ENCODE measurements at places on chromosomes 3 and 15.

GRCh38 chr3:98727638-98728037 lies 35.5 kb upstream of the ST3GAL6 start:
- DNase-seq, result no peak

DNA sequence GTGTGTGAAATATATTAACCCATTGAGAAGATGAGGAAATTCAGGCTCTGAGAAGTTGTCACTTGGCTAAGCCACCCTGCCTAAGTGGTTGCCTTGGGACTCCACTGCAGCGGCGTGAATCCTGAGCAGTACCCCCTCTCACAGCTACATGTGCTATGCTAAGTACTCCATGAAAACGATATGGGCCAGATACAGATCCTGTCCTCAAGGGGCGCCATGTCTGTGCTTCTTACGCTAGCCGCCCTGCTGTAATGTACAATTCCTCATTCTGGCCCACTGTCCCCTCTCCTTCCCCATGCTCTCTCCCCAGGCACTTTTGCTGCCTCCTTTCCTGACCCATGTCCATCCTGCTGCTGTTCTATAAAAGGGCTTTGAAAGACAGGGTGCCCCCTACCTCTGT lies 140.3 kb downstream of the FEZF2 start:
- DNase-seq, result no peak

GRCh38 chr3:178969004-178969700 lies 102.5 kb downstream of the ZMAT3 start:
- DNase-seq, result no peak

DNA sequence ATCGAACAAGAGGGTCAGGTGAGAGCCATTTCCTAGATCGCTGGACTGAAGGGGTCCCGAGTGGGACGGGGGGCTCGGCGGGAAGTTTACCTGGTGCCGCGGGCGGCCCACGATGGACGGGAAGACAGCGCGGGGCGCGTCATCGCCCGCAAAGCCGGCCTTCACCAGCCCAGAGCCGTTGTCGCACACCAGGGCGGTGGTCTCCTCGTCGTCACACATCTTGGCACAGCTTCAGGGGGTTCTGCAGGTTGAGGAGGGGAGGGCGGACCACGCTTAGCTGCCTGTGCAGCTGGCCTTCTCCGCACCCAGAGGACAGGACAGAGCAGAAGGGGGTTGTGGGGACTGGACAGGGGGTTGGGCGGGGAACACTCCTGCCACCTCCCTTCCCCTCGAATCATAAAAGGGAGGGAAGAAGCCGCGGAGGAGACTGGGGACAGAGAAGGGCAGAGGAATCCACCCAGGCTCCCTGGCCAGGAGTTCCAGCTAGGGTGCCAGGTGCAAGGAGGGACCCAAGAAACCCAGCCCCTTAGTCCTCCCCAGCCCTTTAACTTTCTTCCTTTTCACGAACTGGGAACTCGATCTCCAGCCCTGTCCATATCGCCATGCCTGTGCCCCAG lies 651 bp downstream of the ACTC1 start:
- DNase-seq, result no peak

DNA sequence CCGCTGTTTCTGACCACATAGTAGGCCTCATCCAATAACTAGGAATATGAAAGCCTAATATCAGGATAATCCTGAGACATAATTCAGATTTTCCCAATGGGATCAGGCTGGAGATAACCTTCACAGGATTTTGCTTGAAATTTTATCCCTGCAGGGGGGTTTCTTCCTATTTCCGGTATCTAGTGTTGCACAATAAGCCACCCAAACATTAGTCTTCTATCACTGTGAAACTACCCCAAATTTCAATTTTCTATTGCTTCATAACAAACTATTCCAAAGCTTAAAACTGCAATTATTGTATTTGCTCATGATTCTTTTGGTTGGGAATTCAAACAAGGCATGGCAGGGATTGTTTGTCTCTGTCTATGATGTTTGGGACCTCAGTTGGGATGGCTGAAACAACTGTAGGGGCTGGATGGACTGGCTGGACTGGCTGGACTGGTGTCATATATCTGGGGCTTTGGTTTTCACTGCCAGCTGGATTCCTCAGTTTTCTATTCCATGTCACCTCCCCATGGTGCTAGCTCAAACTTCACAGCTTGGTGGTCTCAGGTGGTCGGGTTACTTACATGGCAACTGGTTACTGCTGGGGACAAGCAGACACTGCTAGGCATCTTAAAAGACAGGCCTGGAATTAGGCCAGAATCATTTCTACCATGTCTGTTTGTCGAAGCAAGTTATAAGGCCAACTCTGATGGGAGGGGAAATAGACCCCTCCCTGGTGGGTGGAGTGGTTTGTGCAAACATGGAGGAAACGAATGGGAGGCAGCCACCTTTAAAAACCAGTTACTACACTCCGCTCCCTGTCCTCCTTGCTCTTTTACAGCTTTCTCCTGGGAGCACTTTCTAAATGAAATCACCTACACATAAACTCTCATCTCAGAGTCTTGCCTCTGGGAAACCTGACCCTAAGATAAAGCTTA lies 88.2 kb upstream of the STT3B start:
- no peak for DNase-seq

DNA sequence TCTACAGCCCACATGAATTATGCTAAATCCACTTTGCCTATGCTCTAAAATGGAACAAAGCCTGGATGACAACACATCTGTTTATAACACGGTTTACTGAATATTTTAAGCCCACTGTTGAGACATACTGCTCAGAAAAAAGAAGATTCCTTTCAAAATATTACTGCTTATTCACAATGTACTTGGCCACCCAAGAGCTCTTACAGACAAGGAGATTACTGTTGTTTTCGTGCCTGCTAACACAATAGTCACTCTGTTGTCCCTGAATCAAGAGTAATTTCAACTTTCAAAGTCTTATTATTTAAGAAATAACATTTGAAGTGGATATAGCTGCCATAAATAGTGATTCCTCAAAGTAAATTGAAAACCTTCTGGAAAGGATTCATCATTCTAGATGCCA lies 70.9 kb downstream of the ANKRD28 start:
- no peak for DNase-seq

DNA sequence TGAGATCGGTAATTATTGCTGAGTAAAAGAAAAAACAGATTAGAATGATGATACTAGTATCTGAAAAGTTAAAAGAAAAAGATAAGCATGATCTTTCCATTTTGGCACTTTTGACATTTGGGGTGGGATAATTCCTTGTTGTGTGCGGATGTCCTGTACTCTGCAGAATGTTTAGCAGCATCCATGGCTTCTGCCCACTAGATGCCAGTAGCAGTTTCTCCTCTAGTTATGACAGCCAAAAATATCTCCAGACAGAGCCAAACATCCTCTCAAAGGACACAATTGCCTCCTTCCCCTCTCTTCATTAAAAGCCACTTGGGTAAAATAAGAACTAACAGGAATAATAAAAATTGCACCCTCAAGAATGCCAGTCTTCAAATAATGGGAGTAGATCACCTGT lies 468.8 kb upstream of the GRM7 start:
- no peak for DNase-seq

DNA sequence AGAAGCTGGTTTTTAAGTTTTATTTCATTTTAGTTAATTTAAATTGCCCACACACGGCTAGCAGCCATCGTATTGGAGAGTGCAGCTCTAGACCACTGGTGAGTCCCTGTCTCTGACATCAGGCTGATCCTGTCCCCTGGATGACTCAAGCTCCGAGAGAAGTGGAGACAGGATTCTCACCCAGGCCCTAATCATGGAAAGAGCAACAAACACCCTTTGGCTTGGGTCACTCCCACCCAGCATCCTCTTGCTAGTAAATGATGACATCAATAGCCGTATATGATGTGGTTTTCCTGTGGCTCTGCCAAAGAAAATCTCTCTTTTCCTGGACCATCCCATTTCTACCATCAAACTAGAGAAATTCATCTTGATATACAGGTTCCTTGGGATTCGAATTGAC lies 182.2 kb downstream of the NTRK3 start:
- no peak for DNase-seq

- no peak for DNase-seq
Measured at GRCh38 chr3:133697960-133698359, 36.2 kb upstream of the TOPBP1 start.

GRCh38 chr3:79310016-79310415 lies 457.8 kb downstream of the ROBO1 start:
- no peak for DNase-seq

DNA sequence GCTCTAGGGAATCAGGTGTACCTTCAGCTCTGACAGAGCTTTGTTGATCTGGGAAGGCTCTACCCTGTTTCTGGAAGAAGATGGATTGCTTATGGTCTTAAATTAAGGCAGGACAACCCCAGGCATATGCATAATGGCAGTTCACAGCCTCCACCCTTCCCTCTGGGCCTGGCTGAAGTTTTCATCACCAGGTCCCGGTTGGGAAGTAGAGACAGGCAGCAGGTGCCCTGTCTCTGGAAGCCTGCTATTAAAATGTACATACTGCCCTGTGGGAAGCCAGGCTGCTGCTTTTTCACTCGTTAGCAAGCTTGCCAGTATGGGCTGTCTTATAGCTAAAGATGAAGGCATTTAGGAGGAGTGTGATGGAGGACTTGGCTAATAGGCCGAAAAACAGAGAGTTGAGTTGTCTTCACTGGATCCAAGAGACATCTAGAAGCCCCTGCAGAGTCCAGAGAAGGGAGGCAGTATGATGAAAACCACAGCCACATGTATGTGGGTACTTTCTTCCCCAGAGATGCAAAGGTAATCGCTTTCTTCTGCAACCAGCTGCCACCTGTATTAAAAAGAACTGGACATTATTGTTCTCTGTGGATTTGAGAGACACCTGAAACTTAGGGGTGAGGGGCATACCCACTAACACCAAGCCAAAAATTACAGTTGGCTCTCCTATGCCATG lies 34.4 kb downstream of the ABHD2 start:
- DNase-seq, result peak; percentile 23

GRCh38 chr15:79185199-79185598 lies 94.6 kb upstream of the RASGRF1 start:
- DNase-seq, result peak; percentile 13

- no peak for DNase-seq
Measured at GRCh38 chr15:88877906-88878305, 17.4 kb downstream of the HAPLN3 start.

GRCh38 chr3:2948882-2949281 lies 161.3 kb downstream of the IL5RA start:
- DNase-seq, result no peak

DNA sequence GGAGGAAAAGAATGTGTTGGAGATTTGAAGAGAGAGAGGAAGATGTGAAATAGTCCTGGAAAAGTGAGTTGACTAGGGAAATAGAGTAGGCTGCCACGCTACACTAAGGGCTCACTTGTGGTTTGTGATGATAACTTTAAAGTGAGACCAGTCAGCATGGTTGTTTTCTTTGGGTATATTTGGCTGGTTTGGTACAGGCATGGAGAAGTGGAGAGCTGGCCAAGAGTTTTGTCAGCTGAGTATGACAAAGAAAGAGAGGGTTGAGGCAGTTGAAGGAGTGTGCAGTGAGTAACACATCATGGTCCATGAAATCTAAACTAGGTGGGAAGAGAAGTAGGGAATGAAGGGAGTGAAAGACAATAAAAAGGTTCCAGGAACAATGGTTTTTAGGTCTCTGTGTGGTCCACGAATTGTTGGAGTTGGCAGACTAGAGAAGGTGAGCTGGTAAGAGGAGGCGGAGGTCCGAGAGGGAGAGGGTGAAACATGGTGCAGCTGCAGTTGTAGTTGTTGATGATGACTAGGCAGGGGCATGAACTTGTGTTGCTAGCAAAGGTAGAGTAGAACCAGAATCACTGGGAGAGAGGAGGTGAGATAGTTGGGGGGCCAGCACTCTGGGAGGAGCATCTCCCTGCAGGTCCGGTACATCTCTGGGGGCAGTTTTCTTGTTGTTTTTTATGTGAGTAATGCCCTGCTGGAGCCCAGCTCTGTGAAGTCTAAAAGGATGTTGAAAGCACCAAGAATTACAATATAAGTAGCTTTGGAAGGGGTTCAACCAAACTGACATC lies 21.0 kb downstream of the ZNF80 start:
- DNase-seq, result no peak

DNA sequence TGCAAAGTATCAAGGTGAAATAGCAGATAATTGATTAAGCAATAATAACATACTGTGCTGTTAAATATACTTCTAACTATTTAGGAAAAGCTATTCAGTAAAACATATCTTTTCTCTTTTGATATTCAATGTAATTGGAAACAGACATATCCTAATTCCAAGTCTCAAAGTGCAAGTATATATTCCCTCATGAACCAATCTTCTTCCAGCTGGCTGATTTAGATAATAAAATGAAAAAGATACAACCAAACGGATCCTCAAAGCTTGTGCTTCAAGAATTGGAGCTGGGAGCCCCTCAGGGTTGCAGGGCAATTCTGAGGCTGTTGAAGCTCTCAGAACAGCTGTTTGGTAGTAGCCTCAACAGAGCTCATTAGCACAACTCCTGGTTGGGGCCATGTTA lies 236.6 kb downstream of the ZIC1 start:
- no peak for DNase-seq

- DNase-seq, result no peak
Measured at GRCh38 chr3:43372809-43373559, 86.6 kb downstream of the SNRK start.

GRCh38 chr15:41992803-41993190 lies 20.4 kb upstream of the EHD4 start:
- no peak for DNase-seq

DNA sequence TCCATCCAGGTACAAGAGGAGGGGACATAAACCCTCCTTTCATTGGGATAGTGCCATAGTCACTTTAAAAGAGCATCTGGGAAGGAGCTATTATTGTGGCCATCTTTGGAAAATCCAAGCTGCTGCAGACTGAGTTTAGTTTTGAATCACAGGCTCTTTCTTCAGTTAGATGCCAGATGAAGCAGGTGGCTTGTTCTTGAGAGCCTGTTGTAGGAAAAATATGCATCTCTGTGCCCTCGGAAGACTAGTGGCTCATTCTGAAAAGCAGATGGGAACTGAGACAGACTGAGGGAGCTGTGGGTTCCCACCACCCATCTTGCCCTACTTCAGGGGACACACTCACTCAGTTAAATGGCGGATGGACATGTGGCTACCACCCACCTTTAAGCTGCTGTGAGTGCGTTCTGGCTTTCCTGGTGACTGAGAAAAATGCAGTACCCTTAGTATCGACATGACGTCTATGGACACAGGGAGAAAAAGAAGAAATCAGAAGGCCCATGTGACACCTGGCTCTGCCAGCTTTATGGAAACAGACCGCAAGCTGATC lies 50.2 kb downstream of the RARB start:
- no peak for DNase-seq

GRCh38 chr3:195268576-195269309 lies 2.2 kb downstream of the XXYLT1 start:
- no peak for DNase-seq

DNA sequence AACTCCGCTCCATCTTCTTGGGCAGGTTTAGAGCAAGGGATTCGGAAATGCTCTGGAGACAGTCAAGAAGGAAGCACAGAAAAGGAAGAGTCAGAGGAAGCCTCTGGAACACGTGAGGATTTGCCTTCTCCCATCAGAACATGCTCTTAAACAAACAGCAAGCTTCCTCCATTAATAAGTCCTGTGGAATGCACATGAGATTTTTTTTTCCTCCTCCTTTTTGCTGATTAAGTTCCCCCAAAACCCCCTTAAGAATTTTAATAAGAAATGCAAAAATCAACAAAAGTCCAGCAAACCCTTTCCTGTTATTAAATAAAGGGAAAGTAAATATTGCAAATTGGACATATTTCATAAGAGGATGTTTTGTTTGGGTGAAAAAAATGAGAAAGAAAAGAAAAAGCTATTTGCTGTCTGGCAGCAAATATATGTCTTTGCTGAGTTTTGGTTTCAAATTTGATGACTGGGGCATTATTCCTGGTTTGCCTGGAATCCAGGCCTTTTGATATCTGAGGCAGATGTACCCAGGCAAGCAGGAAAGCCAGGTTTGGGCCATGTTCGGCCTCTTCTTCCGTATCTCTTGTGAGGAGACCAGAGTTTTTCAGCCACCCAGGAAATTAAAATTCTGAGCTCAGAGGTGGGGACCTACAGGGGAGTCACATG lies 7.9 kb upstream of the TSEN2 start:
- no peak for DNase-seq
